ENCODE measurements at places on chromosomes 7 and 10.

DNA sequence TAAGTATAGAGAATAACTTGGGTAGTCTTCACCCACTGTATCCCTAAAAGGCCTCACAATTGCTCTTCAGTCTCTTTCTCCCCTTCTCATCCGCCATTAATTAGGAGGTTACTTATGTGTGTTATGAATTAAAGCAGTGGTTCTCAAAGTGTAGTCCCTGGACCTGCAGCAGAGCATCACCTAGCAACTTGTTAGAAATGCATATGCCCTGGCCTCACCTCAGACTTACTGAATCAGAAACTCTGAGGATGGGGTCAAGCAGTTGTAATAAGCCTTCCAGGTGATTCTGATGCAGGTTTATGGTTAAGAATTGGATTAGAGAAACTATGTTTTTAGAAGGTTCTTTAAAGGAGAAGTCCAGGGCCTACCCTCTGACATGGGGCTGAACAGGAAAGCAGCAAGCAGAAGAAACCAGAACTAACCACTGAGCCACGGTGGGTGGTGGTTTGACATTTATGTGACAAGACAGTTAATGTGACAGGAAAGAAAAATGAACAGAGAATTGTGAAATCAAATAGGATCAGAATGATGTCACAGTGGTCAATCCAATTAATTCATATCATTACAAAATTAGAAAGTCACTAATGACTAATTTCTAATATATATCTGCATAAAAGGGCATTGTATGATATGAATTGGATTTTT, 37.6 kb downstream of the ENTPD1 start:
- no peak for DNase-seq

DNA sequence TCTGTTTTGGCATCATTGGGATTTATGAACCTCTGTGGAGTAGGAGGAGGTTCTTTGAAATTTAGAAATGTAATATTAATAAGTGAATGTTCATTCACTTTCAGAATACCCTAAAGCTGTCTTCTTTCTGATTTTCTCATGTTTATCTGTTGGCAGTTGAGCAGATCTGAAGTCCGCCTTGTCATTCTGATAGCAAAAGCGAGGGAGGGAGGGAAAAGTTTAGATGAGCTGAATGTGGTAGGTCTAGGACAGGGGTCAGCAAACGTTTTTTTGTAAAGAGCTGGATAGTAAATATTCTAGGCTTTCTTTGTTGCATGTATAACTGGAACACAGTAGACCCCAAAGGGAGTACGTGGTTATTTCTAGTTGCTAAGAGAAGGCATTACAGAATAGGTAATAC, 94.4 kb upstream of the GATA3 start:
- no peak for DNase-seq

- no peak for DNase-seq
Measured at GRCh38 chr10:46037107-46037825, 6.8 kb upstream of the NCOA4 start.

GRCh38 chr10:54772468-54773122, 28.4 kb downstream of the PCDH15 start:
- DNase-seq, result no peak

DNA sequence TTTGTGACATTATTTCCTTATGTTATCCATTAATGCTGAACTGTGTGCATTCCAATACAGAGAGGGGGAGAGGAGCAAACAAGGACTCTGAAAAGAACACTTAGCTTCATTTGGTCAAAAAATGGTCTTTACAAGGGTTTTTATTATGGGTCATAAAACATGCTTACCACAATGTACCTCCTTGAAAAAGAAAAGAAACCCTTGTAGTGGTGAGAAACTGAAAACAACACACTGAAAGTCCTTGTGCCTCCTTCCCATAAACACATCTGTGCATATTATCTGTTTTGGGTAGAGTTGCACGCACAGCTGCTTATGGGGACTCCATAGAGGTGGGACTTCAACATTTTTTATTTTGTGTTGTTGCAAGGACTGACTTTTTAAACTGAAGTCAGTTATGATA, 98.7 kb downstream of the CDK6 start:
- DNase-seq, result no peak

GRCh38 chr10:29067161-29067560, 221.7 kb upstream of the LYZL1 start:
- DNase-seq, result no peak

- no peak for DNase-seq
Measured at GRCh38 chr7:148714498-148714897, 15.8 kb downstream of the CUL1 start.

GRCh38 chr7:6575281-6576023, 1.8 kb upstream of the ZDHHC4 start:
- no peak for DNase-seq

- DNase-seq, result no peak
Measured at GRCh38 chr10:90437452-90437851, 420.4 kb downstream of the HTR7 start.

GRCh38 chr10:34885898-34886297, 70.8 kb upstream of the PARD3 start:
- no peak for DNase-seq

DNA sequence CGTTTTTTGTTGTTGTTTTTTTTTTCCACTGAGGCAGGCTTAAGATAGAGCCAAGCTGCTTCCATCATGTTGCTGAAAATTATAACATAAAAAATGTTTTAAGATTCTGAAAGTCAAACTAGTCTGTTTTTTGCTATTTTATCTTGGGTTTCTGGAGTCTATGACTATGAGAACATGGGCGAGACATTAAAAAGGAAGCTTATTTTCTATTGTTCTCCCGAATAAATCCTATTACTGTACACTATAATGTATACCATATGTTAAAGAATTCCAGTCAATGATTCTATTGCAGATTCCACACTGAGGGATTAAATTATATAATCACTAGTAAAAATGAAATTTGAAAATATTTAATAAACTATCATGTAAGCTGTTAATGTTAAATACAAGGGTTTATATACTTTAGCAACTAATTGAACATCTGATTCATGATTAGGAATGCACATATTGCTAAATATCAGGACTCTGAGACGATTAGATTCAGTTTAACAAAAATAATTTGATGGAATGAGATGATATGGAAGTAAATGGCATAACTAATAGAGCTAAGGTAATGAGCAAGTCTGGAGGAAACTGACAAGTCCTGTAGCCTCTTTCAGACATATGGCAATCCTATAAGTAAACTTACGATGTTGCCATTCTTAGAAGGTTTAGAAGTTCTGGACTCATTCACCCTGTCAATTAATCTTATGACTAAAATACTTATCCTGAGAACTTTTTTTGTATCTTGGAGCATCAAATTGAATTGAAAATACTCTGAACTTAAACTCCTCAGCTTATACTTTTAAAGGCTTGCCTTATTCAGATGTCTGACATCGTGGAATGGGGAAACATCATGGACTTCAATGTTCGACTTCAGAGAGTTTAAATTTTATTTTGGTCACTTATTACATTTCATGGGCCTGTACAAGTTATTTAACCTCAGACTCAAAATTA, 294.8 kb upstream of the DGKB start:
- DNase-seq, result no peak

DNA sequence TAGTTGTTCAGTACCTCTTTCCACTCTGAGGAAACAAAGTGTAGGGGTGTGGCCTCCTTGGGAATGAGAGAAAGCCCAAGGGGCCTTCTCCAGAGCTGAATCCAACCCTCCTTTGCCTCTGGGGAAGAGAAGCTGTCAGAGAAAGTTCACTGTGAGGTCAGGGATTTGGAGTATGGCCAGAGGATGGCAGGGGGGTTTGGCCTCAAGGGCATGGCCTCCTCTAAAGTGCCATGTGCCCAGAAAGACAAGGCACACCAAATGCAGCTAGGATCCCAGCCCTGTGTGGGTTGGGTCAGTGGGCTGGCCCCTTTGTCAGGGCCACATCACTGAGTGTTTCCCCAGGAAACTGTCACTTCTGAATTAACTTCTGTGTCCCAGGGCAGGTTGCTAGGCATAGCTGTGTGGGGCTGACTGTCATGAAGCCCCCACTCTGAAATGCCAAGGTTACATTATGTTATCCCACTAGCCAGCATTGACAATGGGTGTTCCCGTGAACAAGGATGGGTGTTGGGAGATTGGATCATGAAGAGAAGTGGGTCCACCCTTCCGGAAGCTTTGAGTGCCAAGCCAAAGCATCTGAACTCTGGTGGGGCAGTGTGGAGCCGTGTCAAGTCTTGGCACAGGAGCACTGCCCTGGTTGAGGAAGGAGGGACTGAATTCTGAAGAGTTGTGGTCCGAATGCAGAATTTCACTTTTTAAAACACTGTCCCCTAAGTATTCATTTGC, 123.3 kb downstream of the ZMIZ1 start:
- no peak for DNase-seq

- no peak for DNase-seq
Measured at GRCh38 chr10:132468216-132468615, 69.4 kb upstream of the INPP5A start.
